ENCODE measurements at places on chromosomes 6 and 20.

DNA sequence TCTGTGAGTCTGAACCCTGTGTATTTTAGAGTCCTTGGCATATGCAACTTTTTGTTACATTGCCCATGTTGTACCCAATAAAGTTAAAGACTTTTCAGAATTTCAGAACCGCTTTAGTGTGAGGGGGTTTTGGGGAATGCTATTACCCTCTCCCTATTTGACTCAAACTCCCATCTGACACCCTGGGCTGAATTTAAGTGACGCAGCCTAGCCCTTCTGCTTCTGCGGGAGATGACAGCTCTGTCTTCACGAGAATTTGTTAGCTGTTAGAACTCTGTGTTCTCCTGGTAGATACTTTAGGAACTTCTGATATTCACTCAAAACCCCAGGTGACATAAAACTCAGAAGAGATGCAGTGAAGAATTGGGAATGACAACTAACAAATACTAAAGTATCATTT, 500.6 kb upstream of the ID4 start:
- DNase-seq = no peak

GRCh38 chr20:22909436-22909835, 125.7 kb upstream of the SSTR4 start:
- DNase-seq = no peak

- DNase-seq = no peak
Measured at GRCh38 chr6:153092082-153093013, 38.7 kb downstream of the RGS17 start.

DNA sequence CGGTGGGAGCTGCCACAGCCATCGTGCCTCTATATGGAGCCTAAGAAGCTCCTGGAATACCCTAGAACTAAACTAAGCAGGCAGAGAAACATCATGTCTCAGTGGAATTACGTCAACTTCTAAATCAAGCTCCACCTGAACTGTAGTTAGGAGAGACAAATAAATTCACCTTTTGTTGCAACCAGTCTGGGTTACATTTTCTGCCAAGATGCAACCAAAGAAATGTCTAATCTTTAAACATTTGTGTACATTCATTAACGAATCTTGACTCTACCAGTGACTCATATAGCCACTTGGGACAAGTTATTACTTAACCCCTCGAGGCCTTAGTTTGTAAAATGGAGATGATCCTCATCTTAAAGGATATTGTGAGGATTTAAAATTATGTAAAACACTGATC, 8.9 kb downstream of the PTPRK start:
- DNase-seq = no peak

DNA sequence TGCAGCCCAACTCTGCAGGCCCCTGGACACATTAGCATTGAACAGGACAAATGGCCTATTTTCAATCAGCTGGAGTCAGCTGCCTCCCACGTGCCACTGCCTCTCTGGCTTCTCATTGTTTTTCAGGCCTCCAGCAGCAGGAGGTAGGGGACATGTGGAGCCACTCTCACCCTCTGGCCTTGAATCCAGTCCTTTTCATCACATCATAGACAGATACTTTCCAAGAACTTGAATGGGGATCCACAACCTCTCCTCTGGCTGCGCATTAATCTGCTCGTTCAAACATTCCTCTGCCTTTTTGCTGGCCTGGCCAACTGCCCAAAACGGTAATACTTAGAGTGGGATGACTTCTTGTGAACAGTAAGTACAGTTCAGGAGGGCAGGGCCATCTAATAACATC, 592.3 kb downstream of the PKHD1 start:
- DNase-seq = no peak

DNA sequence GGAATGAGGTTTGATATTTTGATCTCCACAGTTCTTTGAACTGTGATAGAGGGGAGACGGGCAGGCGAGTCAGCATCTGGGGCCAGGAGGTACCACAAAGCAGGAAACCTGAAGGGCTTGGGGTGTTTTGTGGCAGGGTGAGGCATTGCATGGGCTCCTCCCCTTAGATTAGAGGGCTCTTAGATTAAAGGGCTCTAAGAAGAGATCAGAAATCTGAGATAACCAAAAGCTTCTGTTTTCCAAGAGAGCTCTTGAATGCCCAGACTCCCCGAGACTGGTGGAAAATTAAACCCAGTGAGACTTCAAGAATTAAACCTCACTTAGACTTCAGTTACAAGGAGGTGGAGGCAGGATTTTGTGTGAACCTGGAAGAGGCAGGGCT, 2.4 kb upstream of the GPX5 start:
- no peak for DNase-seq

- DNase-seq = no peak
Measured at GRCh38 chr20:2804041-2804828, 3.8 kb upstream of the CPXM1 start.

DNA sequence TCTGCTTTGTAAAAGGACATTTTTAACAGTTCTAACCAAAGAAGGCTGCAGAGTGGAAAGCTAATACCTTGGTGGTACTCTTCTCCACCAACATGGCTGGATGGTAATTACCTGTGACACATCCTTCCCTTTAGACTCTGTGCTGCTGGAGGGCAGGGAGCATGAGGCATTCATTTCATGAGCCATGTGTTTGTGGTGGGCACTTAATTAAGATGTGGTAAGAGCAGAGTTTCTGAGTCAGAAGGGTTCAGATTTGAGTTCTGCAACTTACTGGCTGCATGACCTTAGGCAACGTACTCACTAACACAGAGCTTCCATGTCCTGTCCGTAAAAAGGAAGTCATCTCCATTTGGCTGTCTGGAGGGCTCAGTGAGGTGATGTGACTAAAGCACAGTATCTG, 9.1 kb upstream of the ZNF133 start:
- DNase-seq = no peak

- peak; percentile 23 for DNase-seq
Measured at GRCh38 chr20:50482396-50482981, 27.7 kb upstream of the PTPN1 start.

DNA sequence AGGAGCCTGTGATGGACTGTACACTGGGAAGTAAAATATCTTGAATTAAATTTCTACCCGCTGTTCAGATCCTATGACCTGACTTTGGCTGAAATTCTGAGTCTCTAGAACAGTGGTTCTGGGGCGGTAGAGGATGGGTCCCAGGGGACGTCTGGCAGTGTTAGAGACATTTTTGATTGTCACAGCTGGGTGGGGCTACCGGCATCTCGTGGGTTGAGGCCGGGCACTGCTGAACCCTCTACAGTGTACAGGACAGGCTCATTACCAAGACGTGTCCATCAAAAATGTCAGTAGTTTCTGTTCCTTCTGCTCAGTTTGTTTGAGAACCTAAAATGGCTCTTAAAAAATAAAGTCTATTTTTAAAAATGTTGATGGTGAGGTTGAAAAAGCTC, 11.5 kb upstream of the RPS6KA2 start:
- DNase-seq = no peak

DNA sequence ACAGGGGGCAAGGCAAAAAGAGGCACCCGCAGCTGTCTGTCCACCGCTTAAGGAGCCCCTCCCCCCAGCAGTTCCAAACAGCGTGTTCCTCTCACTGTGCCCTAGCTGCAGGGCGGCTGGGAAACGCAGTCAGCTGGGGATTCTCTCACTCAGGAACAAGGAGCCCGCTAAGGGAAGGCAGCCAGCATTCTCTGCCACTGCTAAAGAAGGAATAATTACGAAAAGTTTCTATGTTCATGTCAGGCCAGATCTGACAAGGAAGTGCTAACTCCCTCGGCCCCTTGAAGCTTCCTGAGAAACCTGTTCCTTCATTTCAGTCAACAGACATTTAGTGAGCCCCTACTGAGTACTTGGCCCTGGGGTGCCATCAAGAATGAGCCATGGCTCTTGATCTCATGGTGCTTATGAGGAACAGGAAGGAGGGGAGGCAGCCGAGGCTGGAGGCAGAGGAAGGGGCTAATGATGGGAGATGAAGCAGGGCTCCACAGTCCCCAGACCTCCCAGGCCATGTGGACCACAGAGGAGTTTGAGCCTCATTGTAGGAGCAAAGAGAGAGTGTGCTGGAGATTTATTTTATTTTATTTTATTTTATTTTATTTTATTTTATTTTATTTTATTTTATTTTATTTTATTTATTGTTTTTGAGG, 101.7 kb upstream of the PMEPA1 start:
- DNase-seq = no peak
